Cortex of kidney (tissue), 1 donor: ENCODE measurements at places on chromosomes 7 and 10.

GRCh38 chr7:33062782-33063443 is 337 bp upstream of the NT5C3A start:
- DNase-seq = peak; percentile 97

DNA sequence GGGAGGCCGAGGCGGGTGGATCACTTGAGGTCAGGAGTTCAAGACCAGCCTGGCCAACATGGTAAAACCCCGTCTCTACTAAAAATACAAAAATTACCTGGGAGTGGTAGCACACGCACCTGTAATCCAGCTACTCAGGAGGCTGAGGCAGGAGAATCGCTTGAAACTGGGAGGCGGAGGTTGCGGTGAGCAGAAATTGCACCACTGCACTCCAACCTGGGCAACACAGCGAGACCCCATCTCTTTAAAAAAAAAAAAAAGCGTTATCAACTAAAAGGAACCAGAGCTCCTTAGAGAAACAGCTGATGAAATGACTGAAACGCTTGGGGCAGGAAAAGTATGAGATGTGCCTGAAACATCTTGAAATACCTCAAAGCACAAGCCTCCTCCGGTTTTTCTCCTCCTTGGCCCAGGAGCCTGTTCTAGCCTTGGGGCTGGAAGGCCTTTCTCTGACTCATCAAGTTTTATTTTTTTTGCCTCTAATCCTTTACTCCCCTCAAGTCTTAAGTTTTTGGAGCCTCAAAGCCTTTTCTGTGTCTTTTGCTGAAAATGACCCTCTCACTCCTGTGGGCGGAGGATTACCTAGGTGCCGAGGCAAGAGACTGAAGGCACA is 2.6 kb upstream of the METTL27 start:
- DNase-seq = no peak

GRCh38 chr10:116990276-116990800 is 14.6 kb downstream of the SHTN1 start:
- no peak for DNase-seq

DNA sequence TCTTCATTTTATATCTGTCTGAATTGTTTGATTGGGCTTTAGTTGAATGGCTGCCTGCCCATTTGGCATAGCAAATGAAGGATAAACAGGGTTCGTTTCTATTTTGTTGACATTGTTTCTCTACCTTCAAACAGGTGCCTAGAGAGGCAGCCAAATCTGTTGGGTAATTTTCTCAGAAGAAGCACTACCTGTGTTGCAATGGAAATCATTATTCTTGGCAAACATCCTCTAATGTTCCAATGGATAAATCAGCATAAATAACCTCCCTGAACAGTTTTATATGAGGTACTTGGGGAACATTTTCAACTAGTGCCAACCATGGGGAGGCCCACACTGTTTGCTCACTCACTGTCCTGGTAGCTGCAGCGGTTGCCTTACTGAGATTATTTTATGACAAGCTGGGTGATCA is 64.4 kb upstream of the PLPP4 start:
- DNase-seq = no peak

DNA sequence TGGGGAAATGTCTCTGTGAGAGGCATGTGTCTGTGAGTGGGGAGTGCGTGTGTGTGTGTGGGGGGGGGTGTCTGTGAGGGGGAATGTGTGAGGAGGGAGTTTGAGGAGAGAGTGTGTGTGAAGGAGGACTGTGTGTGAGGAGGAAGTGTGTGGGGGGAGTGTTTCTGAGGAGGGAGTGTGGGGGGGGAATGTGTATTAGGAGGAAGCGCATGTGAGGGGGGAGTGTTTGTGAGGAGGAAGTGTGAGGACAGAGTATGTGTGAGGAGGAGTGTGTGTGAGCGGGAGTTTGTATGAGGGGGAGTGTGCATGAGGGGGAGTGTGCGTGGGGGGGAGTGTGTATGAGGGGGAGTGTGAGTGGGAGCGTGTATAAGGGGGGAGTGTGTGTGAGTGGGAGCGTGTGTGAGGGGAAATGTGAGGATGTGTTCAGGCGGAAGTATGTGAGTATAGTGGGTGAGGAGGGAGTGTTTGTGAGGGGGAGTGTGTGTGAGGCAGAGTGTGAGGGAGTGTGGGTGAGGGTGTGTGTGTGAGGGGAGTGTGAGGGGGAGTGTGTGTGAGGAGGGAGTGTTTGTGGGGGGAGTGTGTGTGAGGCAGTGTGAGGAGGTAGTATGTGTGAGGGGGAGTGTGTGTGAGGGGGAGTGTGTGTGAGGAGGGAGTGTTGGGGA is 21.8 kb upstream of the PTPRN2 start:
- DNase-seq = no peak

- no peak for DNase-seq
Measured at GRCh38 chr10:1185911-1186682, 129.9 kb downstream of the WDR37 start.

DNA sequence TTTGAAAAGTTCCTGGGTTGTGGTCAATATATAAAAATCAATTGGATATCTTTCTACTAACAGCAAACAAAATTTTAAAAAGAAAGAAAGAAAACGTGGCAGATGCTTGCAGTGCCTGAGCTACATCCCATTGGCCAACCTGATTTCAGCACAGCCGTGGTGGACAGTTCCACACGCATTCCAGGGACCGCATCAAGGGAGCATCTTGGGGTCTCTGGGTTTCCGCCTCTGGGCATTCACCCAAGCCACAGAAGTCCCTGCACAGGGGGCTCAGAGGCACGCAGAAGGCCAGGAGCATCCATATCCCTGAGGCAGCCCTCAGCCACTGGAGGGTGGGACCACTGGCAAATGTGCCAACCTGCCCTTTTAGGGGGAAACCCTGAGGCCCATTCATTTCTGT is 254.5 kb upstream of the RNF32 start:
- DNase-seq = no peak

DNA sequence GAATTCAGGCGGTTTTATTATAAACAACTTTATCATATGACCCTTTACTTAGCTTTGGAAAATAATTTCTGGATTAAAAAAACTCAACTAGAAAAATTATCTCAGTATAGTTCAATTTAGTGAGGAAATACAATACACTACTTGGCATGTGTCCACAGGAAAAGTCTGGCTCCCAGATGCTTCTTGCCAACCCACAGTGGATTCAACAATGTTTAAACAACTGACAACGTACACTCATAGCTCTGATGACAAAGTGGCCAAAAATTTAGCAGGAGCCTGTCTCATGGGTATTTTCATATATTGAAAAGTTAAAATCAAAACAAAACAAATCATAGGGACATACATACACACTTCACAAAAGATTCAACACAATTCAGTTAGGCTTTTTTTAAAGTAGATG is 158.8 kb downstream of the SKAP2 start:
- no peak for DNase-seq
